ENCODE measurements at places on chromosomes 4 and X. TPM values are rescaled to one million over a fixed set of nuclear protein-coding genes. Genes with fewer than 3 reads are reported as not detected.

The HELQ gene
- total RNA-seq, result 19.6 TPM

The CLGN gene
- not detected for total RNA-seq

The AKAP14 gene
- total RNA-seq, result not detected

The CXCL11 gene
- total RNA-seq, result not detected

The PABPC5 gene
- 2.8 TPM for total RNA-seq

The DCAF8L1 gene
- total RNA-seq, result not detected

The HPRT1 gene
- total RNA-seq, result 3.1 TPM

The NSD2 gene
- 35.4 TPM for total RNA-seq

The HPGDS gene
- total RNA-seq, result 16.7 TPM

The NXF2 gene
- total RNA-seq, result not detected

The KDR gene
- total RNA-seq, result 27.1 TPM
